ENCODE measurements at places on chromosomes 2 and 18. TPM values are rescaled to one million over a fixed set of nuclear protein-coding genes. Genes with fewer than 3 reads are reported as not detected.

- no peak for DNase-seq
Measured at GRCh38 chr2:25201265-25201664, 32.9 kb upstream of the POMC start.

DNA sequence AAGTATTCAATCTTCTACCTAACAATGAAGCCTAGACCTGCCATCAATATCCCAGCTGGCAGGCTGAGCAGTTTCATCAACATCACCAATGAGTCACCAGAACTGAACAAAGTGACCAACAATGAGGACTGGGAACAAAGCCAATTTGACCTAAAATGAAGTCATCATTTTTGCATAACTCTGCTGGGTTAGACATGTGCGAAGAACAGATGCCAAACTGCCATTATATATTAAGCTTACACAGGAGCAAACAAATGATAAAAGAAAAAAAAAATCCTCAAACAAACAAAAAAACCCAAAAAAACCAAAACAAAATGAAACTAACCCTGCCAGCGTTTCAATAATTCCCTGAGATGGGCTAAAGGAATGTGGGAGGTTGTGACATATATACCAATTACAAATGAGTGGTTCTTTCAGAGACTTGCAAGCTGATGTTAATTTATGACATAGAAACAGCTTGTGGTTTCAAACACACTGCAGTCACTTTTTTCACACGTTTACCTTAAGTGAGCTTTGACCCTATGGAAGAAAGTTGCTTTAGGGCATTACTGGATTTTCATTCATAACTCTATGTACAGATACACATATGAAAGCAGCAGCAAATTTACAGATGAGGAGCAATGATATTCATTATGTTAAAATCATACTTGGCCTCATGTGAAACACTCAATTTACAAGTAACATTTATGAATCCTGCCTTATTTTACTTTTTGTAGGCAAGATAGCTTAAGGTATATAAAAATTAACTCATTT, 56.9 kb upstream of the CCDC141 start:
- peak; percentile 96 for DNase-seq

The VIL1 gene
- not detected for total RNA-seq

The UPP2 gene
- total RNA-seq, result not detected

GRCh38 chr2:133407341-133407740, 160.9 kb downstream of the NCKAP5 start:
- no peak for DNase-seq

The B3GNT7 gene
- 10.7 TPM for total RNA-seq

- DNase-seq, result no peak
Measured at GRCh38 chr18:48794251-48794970, 156.4 kb downstream of the SMAD7 start.

- DNase-seq, result no peak
Measured at GRCh38 chr2:237200462-237200861, 114.8 kb downstream of the COPS8 start.

DNA sequence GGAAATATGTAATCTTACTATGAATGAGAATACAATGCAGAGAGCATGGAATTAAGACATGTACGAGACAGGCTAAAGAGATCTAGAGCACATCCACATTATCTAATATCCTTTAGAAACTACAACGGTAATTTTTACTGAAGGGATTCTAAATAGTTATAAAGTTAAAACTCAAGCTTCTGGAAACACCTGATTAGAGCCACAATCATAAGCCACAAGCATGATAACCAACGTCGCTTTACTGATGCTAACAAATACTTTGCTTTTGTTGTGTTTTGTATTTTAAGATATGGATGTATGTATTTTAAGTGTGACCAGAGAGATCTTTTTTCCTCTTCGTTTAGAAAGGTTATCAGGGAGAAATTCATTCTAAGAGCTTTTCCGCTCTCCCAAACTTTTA, 44.0 kb upstream of the STK17B start:
- no peak for DNase-seq

GRCh38 chr18:45780568-45780967, 44.9 kb upstream of the SIGLEC15 start:
- no peak for DNase-seq

GRCh38 chr2:127811397-127812321, 688 bp upstream of the WDR33 start:
- no peak for DNase-seq
